Activated T-helper 1 cell treated with anti-CD3 and anti-CD28 coated beads, Interleukin-12 subunit alpha, Interleukin-12 subunit beta, Interleukin-2, Interleukin-4 antibody, amounts not matched to agents 30 ng/mL and 10 ng/mL and 1 ng/mL, durations not matched to agents 14 hours and 24 hours and 36 hours (primary cell): ENCODE measurements at places on chromosomes 2 and 18.
A peak's percentile ranks its signal among the peaks of the same experiment; 100 is the strongest.

GRCh38 chr2:26081556-26081955 is 47.7 kb downstream of the RAB10 start:
- peaks cover 30% of the 10 kb centered on the region for H3K4me1 ChIP-seq
- peaks cover 38% of the 10 kb centered on the region for H3K36me3 ChIP-seq
- no peaks in the 10 kb centered on the region for H3K27me3 ChIP-seq
- H3K4me3 ChIP-seq = no peak overlapping the region
- no peak overlapping the region for H3K27ac ChIP-seq

DNA sequence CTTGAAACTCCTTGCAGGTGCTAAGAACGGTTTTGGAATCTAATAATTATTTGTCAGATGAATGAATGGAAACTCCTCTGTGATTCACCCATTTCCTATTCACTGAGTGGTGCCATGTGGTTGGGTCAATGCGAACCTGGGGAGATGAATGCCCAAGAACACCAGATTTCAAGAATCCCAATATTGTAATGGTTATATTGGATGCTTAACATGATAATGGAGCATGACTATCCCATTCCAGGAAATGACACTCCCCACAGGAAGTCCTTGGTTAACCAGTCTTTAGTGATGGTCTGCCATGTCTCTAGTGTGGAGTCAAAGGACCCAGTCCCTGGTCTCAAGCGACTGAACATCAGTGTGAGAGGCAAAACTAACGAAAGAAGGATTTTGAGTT is 67.9 kb upstream of the ST3GAL5 start:
- DNase-seq = no peak
- no peak overlapping the region for H3K4me3 ChIP-seq
- H3K27me3 ChIP-seq = no peaks in the 10 kb centered on the region

- H3K4me1 ChIP-seq = no peaks in the 10 kb centered on the region
- H3K36me3 ChIP-seq = no peaks in the 10 kb centered on the region
- H3K27ac ChIP-seq = no peak overlapping the region
- DNase-seq = no peak
These were observed 12.7 kb upstream of the CDH19 start for GRCh38 chr18:66616523-66616983.

- H3K27ac ChIP-seq = no peak overlapping the region
- H3K36me3 ChIP-seq = peaks cover 5% of the 10 kb centered on the region
- H3K4me1 ChIP-seq = peaks cover under 1% of the 10 kb centered on the region
- H3K4me3 ChIP-seq = peak overlapping the region; percentile 54
- peaks cover 50% of the 10 kb centered on the region for H3K27me3 ChIP-seq
These were observed 12.0 kb downstream of the ALPG start for GRCh38 chr2:232418466-232419244.

GRCh38 chr18:70376137-70376913 is 87.5 kb downstream of the SOCS6 start:
- no peak overlapping the region for H3K27ac ChIP-seq
- no peak overlapping the region for H3K4me3 ChIP-seq
- DNase-seq = no peak
- H3K27me3 ChIP-seq = peaks cover 2% of the 10 kb centered on the region
- no peaks in the 10 kb centered on the region for H3K4me1 ChIP-seq

DNA sequence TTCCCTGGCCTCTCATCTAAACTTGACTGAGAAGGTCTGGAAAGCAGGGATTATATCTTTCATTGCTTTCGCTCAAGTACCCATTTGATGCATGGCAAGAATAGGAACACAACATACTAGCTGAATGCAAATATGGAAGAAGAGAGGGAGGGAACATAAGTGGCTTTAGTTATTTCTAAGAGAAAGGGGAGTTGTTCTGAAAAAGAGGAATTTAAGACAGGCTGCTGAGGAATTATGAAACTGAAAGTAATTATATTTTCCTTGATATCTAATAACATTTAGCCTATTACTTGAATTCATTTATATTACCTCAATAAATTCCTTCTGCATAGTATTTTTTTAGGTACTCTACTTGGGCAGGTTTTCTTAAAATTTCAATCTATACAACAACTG is 105.8 kb upstream of the TTN start:
- no peaks in the 10 kb centered on the region for H3K36me3 ChIP-seq
- H3K4me3 ChIP-seq = no peak overlapping the region
- DNase-seq = no peak
- H3K27ac ChIP-seq = no peak overlapping the region
- no peaks in the 10 kb centered on the region for H3K27me3 ChIP-seq

- no peak overlapping the region for H3K4me3 ChIP-seq
- no peaks in the 10 kb centered on the region for H3K36me3 ChIP-seq
- H3K4me1 ChIP-seq = no peaks in the 10 kb centered on the region
- peaks cover 3% of the 10 kb centered on the region for H3K27me3 ChIP-seq
- DNase-seq = no peak
These were observed 208.0 kb downstream of the TPGS2 start for GRCh38 chr18:36620788-36621187.

GRCh38 chr18:74251297-74252038 is 40.3 kb downstream of the CYB5A start:
- H3K27me3 ChIP-seq = no peaks in the 10 kb centered on the region
- no peaks in the 10 kb centered on the region for H3K36me3 ChIP-seq
- no peak for DNase-seq
- peaks cover 19% of the 10 kb centered on the region for H3K4me1 ChIP-seq
- H3K4me3 ChIP-seq = no peak overlapping the region
- H3K27ac ChIP-seq = no peak overlapping the region

DNA sequence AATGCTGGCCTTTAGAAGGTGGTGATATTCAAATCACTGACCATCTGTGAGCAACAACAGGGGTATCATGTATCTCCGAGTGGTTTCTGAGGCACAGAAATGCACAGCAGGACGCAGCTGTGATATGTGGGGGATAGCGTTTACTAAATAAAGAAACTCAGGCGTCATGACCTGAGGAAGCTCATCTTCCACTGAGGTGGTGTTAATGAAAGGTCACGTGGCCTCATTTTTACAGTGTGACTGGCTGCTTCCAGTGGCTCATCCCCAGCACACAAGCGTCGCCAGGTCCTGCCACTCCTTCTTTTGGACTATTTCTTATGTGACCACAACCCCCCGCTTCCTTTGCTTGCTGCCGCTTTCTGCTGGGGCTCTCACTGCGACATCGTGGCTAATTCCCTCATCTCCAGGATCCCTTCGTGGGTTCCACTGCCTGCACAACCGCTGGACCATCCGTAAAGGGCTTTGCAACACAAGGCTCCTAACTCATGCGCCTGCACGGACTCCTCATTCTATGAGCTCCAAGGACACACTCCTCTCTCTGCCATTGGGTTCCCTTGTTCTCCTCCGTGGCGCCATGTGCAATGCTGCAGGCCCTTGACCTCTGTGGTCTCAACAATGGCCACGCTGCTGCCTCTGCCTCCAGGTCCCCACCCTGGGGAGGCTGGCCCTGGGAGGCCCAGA is 109.3 kb downstream of the MBP start:
- H3K4me3 ChIP-seq = no peak overlapping the region
- no peak for DNase-seq
- no peaks in the 10 kb centered on the region for H3K27me3 ChIP-seq

DNA sequence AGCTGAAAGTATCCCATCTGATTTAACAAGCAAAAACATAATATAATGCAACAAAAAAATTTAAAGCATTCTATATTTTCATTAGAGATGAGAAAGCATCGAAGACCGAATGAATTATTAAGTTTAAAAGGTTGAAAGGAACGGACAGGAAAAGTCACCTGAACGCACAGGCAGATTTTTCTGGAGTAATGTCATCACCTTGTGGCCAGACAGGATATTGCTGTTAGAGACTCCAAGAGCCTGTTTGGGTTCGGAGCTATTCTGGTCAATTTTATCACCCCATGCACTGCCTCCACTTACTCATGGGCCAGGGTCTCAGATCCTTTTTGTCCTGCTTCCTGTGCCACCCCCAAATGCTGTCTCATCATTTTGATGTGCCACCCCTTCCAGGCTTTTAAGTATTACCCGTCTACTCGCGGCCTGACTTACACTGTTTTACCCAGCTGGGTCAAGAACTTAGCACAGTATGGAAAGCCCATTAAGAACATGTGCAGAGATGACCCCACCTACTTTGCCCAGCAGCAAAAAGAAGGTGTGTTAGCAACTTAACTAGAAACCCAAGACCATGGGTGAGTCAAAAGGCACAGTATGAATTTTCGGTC is 27.3 kb downstream of the GKN2 start:
- no peaks in the 10 kb centered on the region for H3K36me3 ChIP-seq
- peaks cover 12% of the 10 kb centered on the region for H3K4me1 ChIP-seq
- no peak overlapping the region for H3K27ac ChIP-seq
- peak; percentile 34 for DNase-seq
- H3K4me3 ChIP-seq = no peak overlapping the region

GRCh38 chr2:241675885-241676284 is 10.7 kb downstream of the DTYMK start:
- H3K4me3 ChIP-seq = no peak overlapping the region
- H3K36me3 ChIP-seq = peaks cover 21% of the 10 kb centered on the region
- DNase-seq = no peak
- no peak overlapping the region for H3K27ac ChIP-seq
- peaks cover 4% of the 10 kb centered on the region for H3K4me1 ChIP-seq

DNA sequence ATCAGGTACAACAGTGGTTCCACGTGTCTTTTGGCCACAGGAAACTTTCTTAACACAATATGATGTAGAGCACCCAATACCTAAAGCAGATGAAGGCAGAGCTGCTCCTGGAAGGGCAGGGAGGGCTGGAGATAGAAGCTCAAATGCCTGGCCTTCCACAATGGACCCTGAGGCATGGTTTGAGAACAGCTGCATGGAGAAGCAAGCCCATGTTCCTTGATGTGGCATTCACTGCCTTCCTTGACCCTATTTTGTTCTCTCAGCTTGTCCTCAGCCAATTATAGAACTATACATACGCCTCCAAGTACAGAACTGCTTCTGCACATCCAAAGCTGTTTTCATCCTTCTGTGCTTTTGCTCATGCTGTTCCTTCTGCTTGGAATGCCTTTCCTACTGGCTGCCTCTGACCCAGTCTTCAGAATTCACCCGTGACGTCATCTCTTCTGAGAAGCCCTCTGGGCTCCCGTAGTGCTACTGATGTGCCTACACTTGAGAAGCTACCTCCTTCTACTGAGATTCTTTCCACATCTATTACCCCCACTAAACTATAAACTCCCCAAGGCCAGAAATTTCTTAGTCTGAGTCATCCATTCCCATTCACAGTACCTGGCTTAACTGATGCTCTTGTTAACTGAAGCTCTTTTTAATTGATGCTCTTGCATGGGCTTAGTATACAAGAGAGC is 69.9 kb downstream of the CHRNA1 start:
- H3K27me3 ChIP-seq = peaks cover 13% of the 10 kb centered on the region
- peaks cover 14% of the 10 kb centered on the region for H3K4me1 ChIP-seq
- no peak for DNase-seq
- H3K4me3 ChIP-seq = no peak overlapping the region
- no peaks in the 10 kb centered on the region for H3K36me3 ChIP-seq

- peaks cover 8% of the 10 kb centered on the region for H3K36me3 ChIP-seq
- peaks cover 30% of the 10 kb centered on the region for H3K4me1 ChIP-seq
- no peaks in the 10 kb centered on the region for H3K27me3 ChIP-seq
- DNase-seq = no peak
- no peak overlapping the region for H3K4me3 ChIP-seq
These were observed 68.8 kb upstream of the SERTAD2 start for GRCh38 chr2:64722291-64723044.

DNA sequence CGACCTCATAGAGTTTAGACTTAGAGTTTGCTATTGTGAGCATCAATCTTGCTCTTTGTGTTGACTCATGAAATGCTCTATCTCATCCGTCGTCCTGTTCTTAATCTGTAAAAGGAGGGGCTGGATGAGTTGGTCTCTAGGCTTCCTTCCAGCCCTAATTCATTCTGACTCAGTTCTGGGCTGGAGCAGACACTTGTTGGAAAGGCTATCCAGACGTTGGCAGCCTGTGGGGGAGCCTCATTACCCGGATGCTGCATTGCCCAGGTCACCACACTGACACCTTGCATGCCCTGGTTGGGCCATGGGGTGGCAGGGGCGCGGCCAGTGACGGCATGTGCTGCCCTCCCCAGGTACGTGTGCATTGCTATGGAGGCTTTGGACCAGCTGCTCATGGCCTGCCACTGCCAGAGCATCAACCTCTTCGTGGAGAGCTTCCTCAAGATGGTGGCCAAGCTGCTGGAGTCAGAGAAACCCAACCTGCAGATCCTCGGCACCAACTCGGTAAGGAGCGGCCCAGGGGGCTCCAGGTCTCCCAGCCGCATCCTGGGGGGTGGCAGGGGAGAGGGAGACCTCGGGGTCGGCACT is 61.5 kb downstream of the EFR3B start:
- H3K27me3 ChIP-seq = peaks cover 6% of the 10 kb centered on the region
- H3K27ac ChIP-seq = no peak overlapping the region
- H3K36me3 ChIP-seq = no peaks in the 10 kb centered on the region
- no peaks in the 10 kb centered on the region for H3K4me1 ChIP-seq
- H3K4me3 ChIP-seq = no peak overlapping the region
- DNase-seq = no peak

GRCh38 chr2:110216803-110217202 is 4.5 kb upstream of the MTLN start:
- no peak overlapping the region for H3K4me3 ChIP-seq
- no peak for DNase-seq
- H3K27ac ChIP-seq = no peak overlapping the region
